ENCODE measurements at places on chromosomes 16 and 17.

DNA sequence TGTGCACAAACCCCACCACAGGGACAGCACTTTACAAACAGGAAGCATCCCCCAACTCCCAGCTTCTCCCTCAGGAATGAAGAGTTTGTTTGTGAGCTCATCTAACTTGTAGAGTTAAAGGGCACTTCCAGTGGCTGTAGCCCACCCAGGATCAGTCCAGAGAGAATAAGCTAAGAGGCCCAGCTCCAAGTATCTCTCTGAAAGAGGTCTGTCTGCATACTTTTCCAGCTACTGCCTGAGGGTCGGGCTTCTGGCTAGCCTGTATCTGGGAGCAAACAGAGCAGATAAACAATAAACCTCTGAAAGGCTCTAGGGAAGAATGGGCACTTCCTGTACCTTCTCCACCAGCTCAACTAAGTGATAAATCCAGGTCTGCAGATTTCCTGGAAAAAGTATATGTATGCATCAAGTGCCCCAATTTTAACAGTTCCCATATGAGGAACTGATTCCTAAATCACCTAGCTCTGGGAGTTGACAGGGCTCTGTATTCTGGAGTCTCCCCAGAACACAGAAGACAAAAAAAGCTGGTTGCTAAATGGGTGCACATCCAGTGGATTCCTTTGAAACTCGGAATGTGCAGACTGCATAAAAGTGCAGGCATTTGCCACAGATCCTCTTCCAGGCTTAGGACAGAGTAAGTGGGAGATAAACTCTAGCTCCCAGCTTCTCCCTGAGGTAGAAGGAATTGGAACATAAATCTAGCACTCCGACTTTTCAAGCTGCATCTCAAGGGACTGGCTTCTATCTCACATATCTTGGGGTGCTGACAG, 37.1 kb upstream of the MYLK3 start:
- no peak for DNase-seq

DNA sequence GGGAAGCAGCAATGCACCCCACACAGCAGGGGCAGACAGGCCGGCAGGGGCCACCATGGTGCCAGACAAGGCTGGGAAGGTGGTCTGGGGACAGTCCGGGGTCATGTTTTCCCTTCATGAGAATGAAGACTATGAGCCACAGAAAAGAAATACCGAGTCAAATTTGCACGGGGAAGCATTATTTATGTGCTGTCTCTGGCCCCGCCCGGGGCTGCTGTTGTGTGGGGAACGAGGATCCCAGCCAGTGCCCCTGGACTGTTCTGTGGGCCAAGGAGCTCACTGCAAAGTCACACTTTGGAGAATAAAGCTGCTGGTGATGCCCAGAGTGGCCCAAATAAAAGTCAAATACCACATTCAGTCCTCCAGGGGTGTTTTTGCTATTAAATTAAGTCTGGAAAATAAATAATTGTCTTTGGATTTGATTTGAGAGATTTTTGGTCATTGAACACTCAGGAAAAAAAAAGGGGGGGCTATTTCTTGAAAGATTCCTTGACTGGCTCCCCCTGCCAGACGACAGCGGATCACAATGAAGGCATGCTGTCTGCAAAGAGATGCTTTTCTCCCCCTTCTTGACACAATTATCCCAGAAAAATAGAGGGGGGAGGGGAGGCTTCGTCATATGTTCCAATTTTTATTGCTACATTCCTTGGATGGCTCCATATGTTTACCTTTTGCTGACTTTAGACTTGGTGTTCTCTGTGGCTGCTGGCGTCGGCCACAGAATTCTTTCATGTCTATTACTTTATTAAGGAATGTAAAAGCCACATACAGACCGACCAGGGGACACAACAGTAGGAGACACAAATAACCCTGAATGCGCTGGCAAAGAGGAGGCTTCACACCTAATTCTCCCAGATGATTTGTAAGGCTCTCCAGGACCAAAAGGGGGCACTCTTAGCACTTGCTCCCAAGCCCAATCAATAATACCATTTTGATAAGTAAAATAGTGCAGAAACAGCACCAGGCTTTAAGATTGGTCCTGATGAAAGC, 27.1 kb upstream of the ANKFN1 start:
- no peak for DNase-seq

DNA sequence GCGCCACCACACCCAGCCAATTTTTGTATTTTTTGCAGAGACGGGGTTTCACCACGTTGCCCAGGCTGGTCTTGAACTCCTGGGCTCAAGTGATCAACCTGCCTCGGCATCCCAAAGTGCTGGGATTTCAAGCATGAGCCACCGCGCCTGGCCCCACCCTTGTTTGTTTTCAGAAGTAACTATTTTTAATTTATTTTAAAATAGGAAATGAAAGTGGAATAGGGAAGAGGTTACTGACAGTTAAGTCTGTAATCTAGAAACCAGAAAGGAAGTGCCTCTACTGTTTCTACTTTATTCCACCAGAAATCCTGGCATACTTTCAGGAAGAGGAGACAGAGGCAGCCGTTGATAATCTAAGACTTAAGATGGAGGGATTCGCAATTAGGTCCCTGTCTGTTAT, 225.6 kb downstream of the TANC2 start:
- DNase-seq, result no peak

DNA sequence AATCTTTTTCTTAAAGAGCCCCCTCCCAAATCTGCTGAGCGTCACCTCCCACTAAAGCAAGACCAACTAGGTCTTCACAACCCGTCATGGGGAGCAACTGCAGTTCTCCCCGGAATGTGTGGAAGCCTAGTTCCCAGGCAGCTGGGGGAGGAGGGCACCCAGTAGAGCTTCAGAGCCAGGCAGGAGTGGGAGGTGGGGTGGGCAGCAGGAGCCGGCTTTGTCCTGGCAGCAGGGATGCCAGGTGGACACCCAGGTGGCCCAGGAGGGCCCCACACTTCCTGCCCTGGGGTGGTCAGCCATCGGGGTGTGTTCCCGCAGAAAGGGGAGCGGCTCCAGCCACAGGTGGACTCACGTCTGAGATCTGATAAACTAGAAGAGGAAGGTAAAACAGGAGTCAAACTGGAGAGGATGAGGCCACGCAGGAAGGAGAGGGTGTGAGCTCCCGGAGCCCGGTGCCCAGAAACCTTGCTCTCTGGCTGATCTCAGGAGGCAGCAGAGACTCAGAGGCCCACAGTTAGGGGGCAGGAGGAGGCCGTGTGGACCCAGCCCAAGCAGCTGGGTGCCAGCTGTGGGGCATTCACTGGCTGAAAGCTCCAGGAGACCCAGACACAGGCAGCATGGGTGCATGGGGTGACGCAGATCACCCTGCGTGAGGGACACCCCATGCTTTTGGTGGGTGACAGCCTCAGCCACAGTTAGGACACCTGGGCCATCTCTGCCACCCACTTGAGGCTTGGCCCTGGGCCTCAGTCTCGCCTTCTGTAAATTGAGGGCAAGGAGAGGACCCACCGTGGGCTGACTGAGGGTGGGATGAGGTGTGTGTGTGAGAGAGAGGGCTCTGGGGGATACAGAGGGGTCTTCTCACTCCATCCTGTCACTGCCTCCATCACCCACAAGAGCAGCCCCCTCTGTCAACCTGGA, 260.8 kb upstream of the TNRC6C start:
- DNase-seq, result no peak

- DNase-seq, result no peak
Observed at GRCh38 chr16:79051313-79051712, 549.2 kb downstream of the MAF start.

- DNase-seq, result peak; percentile 68
Observed at GRCh38 chr16:22192261-22193062, 13.6 kb upstream of the EEF2K start.

DNA sequence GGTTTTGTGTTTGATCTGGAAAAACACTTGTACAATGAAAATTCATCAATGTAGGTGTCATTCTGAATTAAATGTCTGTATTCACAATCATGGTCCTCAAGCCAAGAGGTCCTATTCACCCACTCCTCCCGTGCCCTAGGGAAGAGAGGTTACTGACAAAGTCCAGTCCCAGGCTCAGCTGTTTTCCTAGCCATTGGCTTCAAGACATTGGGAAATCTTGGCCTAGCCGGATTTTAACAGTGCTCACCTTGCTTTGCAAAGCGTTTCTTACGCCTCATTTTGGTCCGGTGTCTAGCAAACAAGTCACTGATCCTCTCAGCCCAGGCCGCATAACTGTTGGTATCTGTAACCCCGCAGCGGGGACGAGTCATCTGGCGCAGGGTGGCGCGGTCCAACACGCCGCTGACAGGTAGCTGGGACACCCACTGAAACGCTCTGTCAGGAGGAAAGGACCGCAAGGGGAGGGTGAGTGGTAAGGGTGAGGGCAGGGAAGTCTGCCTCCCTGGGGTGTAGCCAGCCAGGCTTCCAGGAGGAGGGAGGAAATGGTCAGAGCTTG, 16.7 kb downstream of the MMP28 start:
- no peak for DNase-seq

GRCh38 chr16:3484318-3485096, 10.8 kb downstream of the C16orf90 start:
- DNase-seq, result no peak

- no peak for DNase-seq
Observed at GRCh38 chr17:30360086-30360808, 18.5 kb upstream of the CPD start.

GRCh38 chr16:86772671-86773353, 194.5 kb downstream of the FOXL1 start:
- no peak for DNase-seq

GRCh38 chr16:89547291-89547690, 13.2 kb upstream of the RPL13 start:
- DNase-seq, result no peak

DNA sequence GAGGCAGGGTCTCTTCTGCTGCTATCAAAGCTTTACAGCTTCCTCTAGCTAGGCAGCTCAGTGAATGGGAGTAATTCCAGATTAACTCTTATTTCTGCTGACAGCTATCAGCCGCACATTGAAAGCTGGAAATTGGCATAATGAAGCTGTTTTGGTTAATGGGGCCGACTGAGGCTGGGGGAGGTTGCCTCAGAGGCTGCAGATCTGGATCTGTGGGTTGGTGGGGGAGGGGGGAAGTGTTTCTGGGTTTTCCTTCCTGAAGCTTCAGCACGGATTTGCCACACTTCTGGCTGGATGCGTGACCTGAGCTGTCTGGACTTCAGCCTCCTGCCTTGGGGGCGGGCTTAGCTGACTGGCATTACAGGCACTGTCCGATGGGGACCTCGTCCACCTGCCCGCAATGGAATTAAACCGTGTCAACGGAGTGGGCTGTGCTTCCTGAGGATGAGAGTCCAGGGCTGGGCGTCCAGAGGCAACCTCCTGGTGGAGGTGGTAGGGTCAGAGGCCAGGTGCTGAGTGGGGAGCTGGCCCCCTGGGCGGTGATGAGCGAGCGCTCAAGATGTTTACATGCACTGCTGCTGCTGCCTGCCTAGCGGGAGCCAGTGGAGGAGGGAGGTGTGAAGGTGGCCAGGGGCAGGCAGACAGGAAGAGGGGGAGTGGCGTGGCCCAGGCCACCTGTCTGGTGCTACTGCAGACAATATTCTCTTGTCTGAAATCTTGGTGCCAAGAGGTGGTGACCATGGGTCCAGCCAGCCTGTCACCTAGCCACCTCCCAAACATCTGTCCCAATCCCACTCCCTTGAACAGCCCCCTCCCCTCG, 6.7 kb upstream of the ABCC3 start:
- no peak for DNase-seq

DNA sequence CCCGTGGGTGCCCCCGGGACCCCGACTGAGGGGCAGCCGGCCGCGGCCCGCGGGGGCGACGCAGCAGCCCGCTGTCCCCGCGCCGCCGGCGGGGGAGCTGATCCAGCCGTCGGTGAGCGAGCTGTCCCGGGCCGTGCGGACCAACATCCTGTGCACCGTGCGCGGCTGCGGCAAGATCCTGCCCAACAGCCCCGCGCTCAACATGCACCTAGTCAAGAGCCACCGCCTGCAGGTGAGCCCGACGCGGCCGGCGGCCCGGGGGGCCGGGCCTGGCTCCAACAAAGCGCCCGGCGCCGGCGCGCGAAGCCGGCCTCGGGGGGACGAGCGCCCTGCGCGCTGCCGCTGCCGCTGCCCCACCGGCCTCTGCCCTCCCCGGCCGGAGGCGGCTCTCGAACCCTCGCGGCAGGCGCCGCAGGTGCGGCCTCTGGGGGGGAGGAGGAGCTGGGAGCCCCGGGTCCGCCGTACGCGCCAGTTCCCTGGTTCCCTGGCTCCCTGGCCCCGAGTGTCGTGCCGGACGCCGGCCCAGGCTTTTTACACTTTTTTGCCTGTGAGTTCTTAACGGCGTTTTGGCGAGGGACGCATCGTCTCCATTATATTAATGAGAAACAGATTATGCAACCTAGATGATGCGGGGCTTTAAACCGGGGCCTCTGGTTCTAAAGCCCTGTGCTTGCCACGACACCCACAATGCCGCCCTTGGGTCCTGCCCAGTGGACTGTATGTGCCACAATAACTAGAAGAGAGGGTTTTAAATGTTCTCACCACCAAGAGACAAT, 521 bp downstream of the ATMIN start:
- peak; percentile 19 for DNase-seq

- DNase-seq, result no peak
Observed at GRCh38 chr17:62704381-62704971, 77.0 kb downstream of the MRC2 start.
